Left ventricle myocardium inferior (tissue), 1 donor: ENCODE measurements at places on chromosomes 2 and 18.

GRCh38 chr2:237361194-237362004 lies 52.6 kb downstream of the COL6A3 start:
- no peak for DNase-seq

DNA sequence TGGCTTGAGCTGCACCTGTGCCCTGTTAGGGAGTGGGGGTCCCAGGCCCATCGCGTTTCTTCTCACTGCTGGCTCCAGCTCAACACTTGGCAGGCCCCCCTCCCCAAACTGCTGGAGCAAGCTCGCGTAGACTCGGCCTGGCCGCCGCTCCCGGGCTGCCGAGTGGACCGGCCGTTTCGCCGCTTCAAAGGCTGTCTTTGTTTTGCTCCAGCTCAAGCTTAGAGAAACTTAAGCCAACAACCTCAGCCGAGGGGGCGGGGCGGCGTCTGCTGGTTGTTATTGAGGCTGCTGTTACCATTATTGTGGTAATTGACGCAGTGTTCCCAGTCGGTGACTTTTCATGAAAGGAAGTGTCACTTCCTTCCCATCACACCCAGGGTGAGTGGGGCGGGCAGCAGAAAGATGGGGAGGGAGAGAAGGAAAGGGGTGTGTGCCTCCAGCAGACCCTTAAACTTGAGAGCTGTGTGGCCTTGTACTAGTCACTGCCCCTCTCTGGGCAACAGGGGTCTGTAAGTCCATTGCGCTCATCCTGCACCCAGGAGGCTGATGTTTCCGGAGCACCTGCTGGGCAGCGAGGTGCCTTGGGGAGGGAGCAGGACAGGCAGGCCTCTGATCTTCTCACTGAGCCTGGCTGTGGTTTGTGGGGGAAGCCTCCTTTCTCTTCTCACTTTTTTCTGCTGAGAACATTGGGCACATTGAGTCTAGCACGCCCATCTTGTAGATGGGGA lies 2.1 kb downstream of the ARID5A start:
- DNase-seq: peak; percentile 85

DNA sequence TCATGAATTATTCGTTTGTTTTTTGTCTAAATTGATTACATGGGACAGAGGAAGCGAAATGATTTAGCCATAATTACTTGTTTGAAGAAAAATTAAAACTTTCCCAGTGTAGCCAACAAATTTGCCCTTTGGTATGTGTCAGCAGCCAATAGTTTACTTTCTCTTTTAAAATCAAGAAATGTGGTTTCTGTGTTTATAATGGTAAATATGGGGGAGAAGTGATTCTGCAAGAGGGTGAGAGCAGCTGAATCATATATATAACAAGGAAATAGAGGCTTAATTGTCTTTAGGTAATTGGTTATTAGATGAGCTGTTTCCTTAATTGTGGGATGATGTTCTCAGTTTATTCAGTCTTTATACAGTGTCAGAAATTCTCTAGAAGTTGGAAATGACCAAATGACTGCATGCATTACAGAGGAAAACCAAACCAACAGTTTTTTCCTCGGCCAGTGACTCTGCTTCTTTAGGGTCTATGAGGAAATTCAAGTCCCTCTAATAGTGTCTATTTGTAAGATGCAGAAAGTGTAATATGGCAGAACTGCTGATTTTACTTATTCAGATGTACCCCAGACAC lies 132.9 kb downstream of the AGPS start:
- no peak for DNase-seq

- DNase-seq: no peak
Observed at GRCh38 chr2:110099038-110099425, 16.6 kb downstream of the MALL start.

- no peak for DNase-seq
Observed at GRCh38 chr18:25866331-25866730, 224.1 kb downstream of the SS18 start.

GRCh38 chr2:73262108-73262651 lies 22.1 kb downstream of the FBXO41 start:
- DNase-seq: no peak

DNA sequence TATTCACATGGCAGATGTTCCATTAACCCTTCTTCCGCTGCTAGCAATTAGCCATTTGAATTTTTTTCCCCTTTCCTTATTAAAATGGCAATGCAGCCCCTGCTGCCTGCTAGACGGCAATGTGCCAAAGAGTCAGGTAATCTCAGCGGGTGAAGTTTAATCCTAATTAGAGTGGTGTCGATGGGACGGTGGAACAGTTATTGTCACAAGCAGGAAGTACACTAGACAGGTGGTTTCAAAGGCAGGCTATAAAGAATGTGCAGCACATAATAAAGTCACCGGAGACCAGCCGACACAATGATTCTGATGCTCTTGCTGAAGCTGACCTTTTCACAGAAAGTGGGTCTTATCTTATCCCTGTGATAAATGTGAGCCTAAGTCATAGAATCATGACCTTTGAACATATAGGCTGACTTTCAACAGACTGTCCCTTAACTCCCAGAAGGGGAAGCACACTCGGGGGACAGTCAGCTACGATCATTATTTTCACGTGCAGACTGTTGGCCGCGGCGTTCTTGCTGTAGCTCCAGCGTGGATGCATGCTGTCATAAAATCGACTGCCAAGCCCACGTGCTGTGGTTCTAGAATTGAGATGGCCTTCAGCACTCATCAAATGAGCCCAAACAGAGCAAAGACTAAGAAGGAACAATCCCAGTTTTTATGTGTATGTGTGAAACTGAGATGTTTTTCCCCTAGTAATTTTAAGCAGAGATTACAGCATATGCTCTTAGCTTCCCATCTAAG lies 926.2 kb upstream of the SOX11 start:
- DNase-seq: no peak
